ENCODE measurements at places on chromosomes 4 and X.

DNA sequence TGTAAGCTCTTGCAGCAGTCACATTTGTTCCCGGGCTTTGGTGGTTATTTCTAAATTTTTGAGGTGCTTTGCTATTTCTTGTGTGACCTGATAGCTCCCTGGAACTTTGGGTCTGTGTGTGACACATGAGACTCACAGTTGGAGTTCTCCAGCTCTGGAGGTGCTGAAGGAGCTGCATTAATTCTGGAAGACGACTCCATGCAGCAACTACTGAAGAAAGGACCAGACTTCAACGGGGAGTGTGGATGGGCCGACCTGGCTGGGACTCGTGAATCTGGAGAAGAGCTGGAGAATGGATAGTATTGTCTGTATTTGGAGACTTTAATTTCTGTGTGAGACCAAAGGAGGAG lies 1.5 kb downstream of the MRFAP1 start:
- DNase-seq: no peak

DNA sequence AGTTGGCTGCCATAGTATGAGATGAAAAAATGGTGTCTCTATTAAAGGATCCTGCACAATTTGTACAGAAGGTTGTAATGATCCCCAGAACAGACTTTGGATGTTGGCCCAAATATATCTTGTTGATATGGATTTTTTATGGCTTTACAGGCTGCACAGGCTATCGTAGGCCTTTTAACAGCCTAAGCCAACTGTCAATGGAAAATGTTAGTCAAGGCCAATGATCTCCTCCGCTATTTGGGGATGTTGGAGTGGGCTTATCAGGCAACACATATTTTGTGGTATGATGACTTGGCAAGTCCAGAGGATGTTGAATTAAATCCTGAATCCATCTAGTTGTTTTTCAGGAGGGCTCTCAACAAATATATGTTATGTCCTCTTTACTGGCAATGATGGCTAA lies 42.1 kb downstream of the ZCCHC13 start:
- DNase-seq: no peak

DNA sequence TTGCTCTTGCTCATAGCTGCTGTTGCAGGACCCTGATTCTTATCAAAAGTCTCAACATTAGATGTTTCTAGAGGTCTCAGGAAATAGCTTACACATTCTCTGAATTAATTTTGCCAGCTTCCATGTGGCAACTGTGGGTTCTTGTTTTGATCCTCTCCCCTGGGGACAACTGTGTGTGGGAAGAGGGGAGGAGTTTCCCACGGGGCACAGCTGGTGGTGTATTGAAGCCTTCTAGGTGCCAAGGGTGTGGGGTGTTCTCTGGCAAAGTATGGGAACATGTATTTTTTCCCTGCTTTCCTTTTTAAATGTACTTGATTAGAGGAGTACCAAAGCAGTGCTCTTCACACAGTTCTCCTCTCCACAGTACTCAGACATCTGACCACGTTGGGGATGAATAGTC lies 212.7 kb downstream of the RPA4 start:
- no peak for DNase-seq

GRCh38 chrX:130196466-130196865 lies 24.7 kb downstream of the RAB33A start:
- DNase-seq: no peak

GRCh38 chr4:47836641-47837093 lies 1.2 kb downstream of the CORIN start:
- DNase-seq: peak; percentile 43

DNA sequence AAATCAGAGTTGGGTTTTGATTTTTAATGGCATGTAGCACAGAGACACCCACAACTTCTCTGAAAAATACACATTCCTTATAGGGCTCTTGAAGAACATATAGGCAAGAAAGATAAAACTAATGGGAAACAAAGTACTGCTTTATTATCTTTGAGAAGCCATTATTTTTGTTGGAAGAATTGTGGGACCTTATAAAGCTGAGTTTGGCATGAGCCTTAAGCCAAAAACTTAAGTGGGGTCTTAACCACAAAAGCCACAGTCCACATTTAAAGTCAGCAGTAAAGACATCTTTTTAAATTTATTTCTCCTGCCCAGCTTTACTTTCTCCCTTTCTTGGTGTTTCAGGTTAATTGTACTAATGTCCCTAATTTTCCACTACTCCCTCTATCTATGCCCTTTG lies 1297.3 kb downstream of the C4orf33 start:
- DNase-seq: no peak

- DNase-seq: no peak
Measured at GRCh38 chr4:87235020-87235671, 14.7 kb upstream of the KLHL8 start.

GRCh38 chr4:76035799-76036380 lies at the start of gene CXCL11:
TSS of gene CXCL11 (minus strand) at chr4:76036070. CDS start at chr4:76035987, 83 bp downstream.
- no peak for DNase-seq

DNA sequence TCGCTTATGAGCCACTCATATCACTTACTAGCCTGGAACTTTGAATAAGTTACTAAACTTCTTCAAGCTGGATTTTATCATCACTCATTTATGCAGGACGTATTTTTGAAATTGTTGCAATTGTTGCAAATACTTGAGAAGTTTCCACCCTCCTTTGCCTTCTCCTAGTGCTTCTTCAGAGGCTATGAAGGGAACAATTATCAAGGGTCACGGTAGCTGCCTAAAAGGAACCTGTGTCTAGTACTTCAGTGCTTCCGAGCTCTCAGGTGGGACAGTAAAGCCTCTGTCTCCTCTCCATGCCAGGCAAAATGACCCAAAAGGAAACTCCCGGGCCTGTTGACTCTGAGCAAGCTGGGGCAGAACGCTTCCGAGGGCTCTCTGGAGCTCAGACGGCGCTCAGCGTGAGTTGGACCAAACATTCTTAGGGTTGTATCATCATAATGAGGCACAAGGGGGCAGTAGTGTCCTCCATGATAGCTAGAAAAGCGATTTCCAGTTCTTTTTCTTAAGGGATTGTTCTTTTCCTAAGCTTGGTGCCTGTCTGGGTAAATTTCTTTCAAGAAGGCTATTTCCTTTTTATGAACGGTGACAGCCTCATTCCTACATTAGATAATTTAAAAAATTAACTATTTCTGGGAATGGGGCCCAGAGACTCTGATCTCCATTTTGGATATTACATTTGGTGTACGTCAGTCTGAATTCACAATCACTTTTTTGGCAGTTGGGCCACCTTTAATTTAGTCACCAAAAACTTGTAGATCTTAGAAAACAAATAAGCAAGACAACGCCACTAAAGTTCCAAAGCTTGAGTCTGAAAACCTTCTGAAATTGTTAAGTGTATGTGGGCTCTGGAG lies 73.1 kb downstream of the PACRGL start:
- DNase-seq: peak; percentile 17

DNA sequence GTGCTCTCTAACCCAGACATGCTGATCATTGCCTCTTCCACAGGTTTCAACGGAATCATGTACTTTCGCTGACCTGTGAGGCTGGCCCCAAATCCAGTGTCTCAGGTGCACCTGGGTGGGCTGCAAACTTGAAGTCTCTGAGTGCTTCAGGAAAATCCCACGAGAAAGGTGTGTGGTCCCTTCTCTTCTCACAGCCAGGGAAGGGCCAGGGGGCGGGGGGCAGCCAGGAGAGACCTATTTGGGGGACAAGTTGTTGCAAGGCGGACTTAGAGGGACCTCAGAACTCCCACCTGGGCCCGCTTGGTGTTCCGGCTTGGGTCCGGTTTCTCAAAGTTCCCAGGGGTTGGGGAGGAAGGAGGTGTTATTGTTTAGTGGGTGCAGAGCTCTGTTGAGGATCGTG lies 80.0 kb downstream of the HMX1 start:
- DNase-seq: no peak

GRCh38 chrX:12441381-12442128 lies 303.3 kb downstream of the FRMPD4 start:
- DNase-seq: no peak

DNA sequence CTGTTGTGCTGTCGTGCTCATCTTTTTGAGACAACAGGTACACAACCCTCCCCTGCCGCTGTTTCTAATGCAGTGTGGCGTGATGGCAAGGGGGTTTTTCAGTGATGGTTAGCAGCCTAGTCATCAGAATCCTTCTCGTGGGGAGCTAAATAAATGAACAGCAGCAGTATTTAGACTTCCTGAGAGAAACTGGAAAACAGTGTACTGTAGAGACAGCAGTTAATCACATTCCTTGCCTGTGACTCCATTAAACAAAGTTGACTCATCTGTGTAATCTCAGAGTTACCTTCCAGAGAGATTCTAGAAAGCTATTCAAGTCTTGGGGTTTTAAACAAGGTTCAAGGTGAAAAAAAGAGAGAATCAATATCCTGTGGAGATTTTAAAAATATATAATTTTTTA lies 1753.2 kb upstream of the PCDH7 start:
- DNase-seq: no peak

DNA sequence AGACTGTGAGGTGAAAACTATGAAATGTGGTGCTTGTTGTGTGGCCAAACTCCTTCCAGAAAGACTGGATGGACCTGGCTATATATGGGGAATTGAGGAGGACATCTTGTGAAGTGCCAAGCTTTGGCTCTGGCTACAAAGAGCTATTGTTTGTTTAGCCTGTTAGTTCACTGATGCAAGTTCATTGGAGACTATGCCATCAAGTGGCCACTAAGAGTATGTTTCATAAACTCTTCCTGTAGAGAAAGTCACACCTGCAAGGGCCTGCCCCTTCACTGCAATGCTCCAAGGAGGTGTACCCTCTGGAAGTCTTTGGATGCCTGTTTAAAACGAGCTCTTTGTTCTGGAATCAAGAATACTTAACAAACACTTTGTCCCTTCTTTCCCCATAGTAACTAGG lies 382.0 kb downstream of the GABRG1 start:
- DNase-seq: no peak

DNA sequence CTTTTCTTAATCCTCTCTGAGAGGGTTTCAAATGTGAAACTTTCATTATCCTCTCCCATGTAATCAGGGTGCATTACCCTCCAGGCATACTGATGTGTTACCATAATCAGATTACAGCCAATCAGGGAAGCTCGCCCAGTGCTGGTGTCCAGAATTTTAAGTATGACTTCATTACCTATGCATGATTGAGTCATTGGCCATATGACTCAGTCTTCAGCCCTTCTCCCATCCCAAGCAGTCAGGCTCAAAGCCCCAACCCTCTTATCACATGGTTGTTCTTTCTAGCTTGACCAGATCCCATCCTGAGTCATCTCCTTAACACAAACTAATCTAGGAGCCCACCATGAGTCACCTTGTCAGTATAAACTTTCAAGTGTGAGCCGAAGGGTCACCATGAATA lies 1668.1 kb upstream of the AGA start:
- DNase-seq: no peak

GRCh38 chrX:40132751-40133150 lies 35.0 kb upstream of the BCOR start:
- DNase-seq: no peak

- no peak for DNase-seq
Measured at GRCh38 chr4:156782491-156782890, 189.1 kb downstream of the PDGFC start.

DNA sequence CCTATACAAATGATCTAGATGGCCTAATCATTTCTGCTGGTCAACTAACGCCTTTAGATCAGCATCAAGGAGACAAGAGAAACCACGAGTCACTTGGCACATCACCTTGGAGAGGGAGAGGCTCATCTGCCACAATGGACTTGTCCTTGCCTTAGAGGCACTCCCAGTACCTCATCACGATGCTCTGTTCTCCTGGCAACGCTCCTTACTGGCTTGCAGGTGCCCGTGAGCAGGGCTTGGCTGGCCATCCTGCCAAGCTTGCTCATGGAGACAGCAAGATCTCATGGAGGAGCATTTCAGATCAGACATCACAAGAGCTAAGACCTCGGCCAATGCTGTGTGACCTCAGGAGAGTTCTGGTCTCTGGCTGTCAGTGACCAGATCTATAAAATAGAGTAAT lies 2.7 kb upstream of the SMIM20 start:
- DNase-seq: no peak

GRCh38 chrX:139113708-139114107 lies 402.2 kb upstream of the FGF13 start:
- DNase-seq: no peak

DNA sequence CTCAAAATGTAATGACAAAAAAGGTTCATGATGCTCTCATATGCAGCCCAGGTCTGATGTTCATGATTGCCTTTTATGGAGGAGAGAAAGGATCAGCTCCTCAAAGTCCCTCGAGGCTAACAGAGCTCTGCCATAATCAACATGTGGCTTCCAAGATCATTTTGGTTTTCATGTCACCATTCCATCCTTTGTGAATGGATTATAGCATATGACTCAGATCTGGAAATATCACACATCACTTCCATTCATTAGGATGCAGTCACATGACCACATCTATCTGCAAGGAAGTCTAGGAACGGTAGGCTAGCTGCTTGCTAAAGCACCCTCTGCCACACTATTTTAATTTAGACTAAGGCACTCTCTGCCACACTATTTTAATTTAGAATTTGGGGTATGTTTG lies 77.6 kb downstream of the COX18 start:
- no peak for DNase-seq

DNA sequence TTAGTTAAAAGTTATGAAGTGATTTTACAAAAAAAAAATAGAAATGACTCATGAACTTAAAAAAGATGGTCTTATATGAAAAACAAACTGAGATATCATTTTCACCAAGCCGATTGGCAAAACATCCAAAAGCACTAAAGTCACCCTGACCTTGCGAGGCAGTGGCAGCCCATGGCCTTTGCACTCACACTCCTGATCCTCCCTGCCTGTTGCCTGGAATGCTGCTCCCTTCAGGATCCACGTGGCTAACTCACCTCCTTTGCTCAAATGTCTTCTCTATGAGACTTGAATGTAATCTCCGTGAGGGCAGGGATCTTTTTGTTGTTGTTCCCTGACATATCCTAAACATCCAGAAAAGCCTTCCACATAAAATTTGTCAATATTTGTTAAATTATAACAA lies 106.4 kb downstream of the RAPGEF2 start:
- no peak for DNase-seq

GRCh38 chrX:71515038-71515396 lies 17.9 kb upstream of the OGT start:
- no peak for DNase-seq

DNA sequence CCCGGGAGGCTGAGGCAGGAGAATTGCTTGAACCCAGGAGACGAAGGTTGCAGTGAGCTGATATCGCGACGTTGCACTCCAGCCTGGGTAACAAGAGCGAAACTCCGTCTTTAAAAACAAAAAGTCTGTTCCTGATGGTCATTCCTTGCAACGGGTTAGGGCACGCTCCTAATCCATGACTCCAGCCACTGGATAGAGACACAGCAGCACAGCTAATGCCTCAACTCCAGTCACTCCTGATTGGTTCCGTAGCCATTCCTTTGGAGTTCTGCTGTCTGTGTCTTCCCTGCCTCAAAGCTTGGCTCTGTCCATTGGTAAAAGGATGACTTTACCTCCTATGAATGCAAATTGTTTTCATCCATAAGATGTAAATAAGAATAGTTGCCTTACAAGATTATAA lies 44.3 kb upstream of the FAM9A start:
- DNase-seq: no peak

DNA sequence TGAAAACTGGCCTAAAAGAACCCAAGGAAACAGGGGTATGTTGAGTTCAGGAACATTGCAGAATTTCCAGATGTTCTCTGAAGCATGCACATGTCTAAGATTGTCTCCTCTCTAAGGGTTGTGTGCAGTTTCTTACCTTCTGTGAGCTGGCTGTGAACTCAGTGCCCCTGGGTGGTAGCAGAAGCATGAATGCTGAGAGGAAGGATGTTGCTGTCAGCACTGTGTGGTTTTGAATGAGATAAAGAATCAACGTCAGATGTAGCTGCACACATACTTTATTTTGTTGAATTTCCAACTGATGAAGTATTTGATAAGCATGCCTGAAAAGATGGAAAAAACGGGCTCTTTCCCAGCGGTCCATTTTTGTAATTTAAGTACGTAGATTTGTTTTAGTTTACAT lies 23.8 kb upstream of the CD38 start:
- DNase-seq: no peak

- no peak for DNase-seq
Measured at GRCh38 chrX:154372612-154373022, 1.8 kb downstream of the FLNA start.
